Stimulated activated CD8-positive, alpha-beta memory T cell treated with anti-CD3 and anti-CD28 coated beads, Interleukin-15, amount 100 ng/mL, for 24 hours (primary cell): ENCODE measurements at places on chromosomes 5 and 9.

- no peak for DNase-seq
Observed at GRCh38 chr5:122723606-122724352, 51.1 kb upstream of the SNX2 start.

DNA sequence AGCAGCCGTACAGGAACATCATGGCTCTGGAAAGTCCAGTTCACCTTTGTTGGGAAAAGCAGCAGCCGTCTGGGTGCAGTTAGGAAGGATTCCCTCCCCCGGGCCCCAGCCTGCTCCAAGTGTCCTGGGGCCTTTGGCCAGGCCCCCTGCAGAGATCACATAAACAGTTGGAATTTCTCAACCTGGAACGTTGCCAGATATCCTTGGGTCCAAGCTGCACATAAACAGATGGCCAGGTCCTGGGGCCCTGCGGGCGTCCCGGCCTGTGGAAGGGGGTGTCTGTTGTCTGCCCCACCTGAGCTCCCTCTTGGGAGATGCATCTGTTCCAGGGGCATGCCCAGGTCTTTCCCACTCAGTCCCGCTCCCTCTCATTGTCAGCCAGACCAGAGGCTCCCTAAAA is 92.7 kb downstream of the COL5A1 start:
- no peak for DNase-seq

DNA sequence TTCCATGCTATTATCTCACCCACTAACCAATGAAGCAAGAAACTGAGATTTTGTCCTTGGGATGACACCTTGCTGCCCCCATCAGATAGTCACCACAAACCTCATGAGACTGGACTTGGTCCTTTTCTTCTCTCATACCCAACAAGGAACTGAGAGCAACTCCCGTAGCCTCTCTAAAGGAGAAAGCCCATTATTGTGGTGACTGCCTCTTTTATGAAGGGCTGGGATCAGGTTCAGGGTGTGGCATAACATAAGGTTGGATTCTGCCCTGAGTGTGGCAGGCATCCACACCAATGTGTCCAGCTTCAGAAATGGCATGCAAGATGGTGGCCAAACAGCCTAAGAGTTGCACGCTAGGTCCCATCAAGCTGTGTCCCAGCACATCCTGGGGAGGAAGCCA is 1.3 kb upstream of the ACTL7A start:
- no peak for DNase-seq

GRCh38 chr9:131035548-131035947 is 26.6 kb downstream of the LAMC3 start:
- no peak for DNase-seq

- no peak for DNase-seq
Observed at GRCh38 chr9:131464354-131465000, 38.2 kb upstream of the POMT1 start.

GRCh38 chr5:407801-408268 is 35.1 kb upstream of the EXOC3 start:
- no peak for DNase-seq

- DNase-seq, result no peak
Observed at GRCh38 chr5:87051502-87052113, 216.1 kb upstream of the RASA1 start.

DNA sequence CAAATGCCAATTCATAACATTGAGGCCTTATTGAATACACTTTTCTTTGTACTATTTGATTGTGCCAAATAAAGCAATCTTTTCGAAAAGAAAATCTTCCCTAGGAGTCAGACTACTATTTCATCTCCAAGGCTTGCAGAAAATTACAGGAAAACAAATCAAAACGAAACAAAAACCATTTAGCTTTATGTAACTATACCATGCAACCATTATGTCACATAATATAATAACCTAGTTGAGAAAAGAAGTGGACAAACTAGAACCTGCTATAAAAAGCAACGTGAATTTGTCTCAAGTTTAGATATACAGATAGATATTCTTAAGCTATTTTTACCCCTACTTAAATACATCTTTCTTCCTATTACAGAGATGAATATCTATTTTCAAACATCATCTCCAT is 18.0 kb downstream of the HTR4 start:
- DNase-seq, result no peak

DNA sequence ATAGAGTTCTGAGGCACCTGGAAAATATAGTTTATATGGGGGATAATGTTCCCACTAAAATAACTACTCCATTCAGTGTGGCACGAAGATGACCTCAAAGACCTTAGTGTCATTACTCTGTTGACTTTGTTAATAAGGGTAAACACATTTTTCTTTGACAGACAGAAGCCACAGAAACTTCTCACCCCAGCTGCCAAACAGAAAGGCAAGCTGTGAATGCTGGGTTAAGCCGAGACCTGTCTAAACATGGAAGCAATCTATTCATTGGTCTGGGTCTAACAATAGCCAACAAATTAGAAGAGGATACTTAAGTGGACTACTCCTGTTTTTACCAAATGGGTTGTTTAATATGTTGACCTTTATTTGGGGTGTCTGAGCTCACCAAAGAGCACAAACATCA is 171.4 kb downstream of the TLE1 start:
- DNase-seq, result no peak

DNA sequence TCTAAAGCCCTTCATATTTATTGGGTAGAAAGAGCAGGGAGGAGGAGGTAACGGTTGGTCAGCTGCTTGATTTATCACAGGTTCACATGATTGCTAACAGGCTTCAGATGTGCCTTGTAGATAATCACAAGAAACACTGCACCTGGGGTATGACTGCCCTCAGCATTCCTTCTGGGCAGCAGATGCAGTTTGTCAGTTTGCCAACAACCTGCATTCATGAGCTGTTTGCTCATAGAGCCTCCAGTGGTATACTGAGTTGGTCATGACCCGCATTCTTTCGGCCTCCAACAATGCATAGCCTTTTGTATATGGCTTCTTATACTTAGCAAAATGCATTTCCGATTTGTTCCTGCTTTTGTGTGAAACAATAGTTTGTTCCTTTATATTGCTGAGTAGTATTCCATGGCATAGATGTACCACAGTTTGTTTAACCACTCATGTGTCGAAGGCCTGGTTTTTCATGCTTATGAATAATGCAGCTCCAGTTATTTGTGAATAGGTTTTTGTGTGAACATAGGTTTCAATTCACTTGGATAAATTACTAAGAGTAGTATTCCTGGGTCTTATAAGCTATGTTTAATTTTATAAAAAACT is 83.6 kb downstream of the ARHGEF28 start:
- DNase-seq, result no peak

GRCh38 chr9:99150451-99151171 is 45.7 kb downstream of the TGFBR1 start:
- DNase-seq, result no peak

GRCh38 chr5:27124590-27124989 is 86.2 kb upstream of the CDH9 start:
- DNase-seq, result no peak

GRCh38 chr9:94779693-94780290 is 53.3 kb downstream of the AOPEP start:
- DNase-seq, result no peak

DNA sequence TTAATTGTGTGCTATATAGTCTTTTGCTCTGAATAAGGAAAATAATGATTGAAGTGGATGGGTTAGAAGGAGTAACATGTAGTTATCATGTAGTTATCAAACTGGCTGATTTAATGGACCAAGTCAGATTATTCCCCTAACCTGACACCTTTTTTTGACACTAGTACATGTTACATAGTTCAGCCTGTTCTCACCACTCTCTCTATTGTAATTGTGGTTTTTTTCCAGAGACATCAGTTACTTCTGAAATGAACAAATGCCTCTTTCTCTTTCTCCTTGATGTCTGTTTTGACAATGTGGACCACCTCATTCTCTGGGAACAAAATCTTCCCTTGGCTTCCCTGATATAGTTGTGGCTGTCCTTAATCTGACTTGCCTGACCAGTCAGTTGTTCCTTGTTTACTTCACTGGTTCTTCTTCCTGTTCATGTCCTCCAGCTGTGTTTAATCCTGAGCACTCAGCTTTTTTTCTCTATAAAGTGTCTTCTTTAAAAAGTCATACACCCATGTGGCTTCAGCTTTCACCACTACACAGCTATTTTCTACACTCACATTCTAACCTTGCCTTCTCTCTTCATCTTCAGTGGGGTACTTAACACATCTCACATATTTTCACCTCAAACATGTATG is 243.4 kb downstream of the ARRDC3 start:
- no peak for DNase-seq

- no peak for DNase-seq
Observed at GRCh38 chr5:61184708-61185107, 22.4 kb upstream of the SMIM15 start.

GRCh38 chr9:18857334-18857733 is 175.7 kb downstream of the SAXO1 start:
- no peak for DNase-seq

- no peak for DNase-seq
Observed at GRCh38 chr5:32217886-32218396, 43.8 kb upstream of the GOLPH3 start.

GRCh38 chr5:151800532-151800931 is 28.8 kb downstream of the G3BP1 start:
- DNase-seq, result no peak

DNA sequence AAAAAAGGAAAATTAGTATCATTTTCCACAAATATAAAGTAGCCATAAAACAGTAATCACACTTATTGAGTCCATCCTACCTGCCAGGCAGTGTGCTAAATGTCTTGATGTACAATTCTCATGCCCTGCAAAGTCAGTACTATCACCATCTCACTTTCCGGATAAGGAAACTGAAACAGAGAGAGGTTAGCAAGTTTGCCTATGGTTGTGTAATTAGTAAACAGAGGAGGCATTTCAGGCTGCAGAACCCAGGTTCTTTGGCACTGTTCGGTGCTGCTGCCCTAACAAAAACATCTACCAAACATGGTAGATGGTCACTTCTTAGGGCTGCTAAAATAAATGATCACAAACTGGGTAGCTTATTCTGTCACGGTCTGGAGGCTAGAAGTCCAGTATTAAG is 22.6 kb downstream of the PLAC8L1 start:
- DNase-seq, result no peak

- no peak for DNase-seq
Observed at GRCh38 chr5:170474489-170475274, 29.1 kb upstream of the KCNIP1 start.

GRCh38 chr5:39314591-39314990 is 49.7 kb downstream of the C9 start:
- no peak for DNase-seq

DNA sequence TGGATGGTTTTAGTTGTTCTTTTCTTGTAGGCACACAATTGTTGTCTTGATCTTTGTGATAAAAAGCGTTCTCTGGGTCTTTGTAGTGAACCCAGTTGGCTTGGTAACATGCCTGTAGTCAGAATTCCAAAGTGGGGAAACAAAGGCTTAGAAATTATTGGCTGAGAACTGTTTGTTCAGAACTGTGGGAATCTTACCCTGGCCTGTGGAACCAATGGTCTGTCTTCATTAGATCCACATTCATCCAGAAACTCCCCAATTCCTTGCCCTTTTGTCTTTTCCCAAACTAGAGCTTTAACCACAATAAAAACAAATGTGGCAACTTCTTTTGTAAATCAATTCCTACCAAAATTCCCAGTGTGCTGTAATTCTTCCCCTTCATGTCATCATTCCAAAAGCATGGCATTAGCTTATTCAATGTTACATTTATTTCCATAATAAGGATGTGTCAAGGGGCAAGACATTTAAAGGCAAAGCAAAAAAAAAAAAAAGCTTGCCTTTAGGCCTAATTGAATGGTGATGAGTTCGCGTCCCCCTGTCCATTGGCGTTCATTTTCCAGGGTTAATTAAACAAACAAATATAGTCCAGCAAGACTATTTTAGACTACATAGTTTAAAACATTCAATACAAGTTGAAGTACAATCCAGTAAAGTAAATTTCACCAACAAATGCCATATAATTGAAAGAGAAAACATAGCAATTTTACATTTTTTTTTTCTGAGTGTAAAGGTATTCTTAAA is 249.8 kb upstream of the ZNF608 start:
- no peak for DNase-seq
